Activated CD8-positive, alpha-beta T cell treated with anti-CD3 and anti-CD28 coated beads for 36 hours (primary cell): ENCODE measurements at places on chromosomes 2 and 18.

- no peak for DNase-seq
Observed at GRCh38 chr2:68476454-68476853, 9.1 kb downstream of the APLF start.

- DNase-seq, result no peak
Observed at GRCh38 chr2:187050409-187050998, 201.5 kb upstream of the ZSWIM2 start.

GRCh38 chr2:239706367-239706766 is 305.5 kb upstream of the HDAC4 start:
- no peak for DNase-seq

DNA sequence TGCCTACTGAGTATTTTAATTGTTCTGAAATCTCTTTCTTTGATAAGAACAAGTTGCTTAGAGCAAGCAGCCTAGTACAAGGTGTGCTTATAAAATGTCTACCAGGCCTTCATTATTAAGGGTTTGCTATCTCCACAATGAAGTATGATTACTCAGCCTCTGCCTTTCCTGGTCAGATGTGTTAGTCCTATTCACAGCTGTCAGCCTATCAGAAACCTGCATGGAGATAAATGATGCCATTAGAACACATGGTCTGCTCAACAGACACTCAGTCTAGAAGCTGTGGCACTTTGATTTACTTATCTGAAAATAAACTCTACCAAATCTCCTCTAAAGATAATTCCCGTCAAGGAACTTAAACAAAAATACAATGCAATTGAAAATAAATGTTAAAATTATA is 448.7 kb downstream of the ERBB4 start:
- DNase-seq, result no peak

DNA sequence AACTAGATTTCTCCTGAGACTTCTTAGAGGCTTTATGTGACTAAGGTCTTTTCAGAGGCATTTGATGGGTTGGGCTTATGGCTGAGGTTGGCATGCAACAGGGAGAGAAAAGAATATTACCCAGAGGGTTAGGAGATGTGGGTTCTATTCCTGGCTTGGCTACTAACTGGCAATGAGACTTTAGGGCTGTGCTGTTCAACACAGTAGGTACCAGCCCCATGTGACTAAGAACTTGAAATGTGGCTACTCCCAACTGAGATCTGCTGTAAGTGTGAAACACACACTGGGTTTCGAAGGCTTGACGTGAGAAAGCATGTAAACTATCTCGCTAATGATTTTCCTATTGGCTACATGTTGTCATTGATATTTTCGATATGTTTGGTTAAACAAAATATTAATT is 324.9 kb upstream of the SLC14A2 start:
- no peak for DNase-seq

- DNase-seq, result peak; percentile 47
Observed at GRCh38 chr18:48412339-48412929, 3.3 kb upstream of the ZBTB7C start.

DNA sequence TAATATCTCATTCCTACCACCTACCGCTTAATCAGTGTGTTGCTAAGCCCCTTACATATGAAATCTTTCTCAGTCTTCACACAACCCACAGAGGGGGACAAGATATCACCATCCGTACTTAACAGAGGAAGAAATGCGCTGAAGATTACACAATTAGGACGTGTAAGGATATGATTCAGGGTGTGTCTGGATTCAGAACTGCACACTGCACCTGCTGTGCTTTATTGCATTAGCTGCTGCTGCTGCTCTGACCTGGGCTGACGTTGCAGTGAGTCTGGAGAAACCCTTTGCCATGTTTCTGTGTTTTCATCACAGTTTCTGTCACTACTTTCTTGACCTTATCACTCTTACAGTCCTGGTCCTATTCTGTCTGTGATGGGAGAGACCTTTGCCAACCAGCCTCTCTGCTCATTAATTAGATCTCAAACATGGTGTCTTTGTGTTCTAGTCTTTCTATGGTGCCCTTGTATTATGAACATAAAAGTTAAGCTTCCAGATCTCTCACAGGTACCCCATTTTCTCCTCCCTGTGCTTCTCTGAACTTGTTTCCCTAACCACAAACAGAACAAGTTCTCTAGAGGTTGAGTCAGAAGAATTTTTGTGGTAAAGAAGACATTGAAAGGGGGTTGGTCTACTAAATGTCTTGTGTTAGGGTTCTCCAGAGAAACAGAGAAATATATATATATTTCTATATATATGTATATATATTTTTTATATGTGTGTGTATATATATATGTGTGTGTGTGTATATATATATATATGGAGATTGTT is 92.9 kb upstream of the CYP1B1 start:
- no peak for DNase-seq

DNA sequence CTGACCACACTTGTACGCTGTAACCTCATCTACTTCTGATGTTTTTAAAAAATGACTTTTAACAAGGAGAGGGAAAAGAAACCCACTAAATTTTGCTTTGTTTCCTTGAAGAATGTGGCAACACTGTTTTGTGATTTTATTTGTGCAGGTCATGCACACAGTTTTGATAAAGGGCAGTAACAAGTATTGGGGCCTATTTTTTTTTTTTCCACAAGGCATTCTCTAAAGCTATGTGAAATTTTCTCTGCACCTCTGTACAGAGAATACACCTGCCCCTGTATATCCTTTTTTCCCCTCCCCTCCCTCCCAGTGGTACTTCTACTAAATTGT is 2.1 kb downstream of the RHOB start:
- DNase-seq, result no peak

GRCh38 chr18:58400331-58400870 is 228.5 kb downstream of the ALPK2 start:
- no peak for DNase-seq

GRCh38 chr2:172836347-172836821 is 100.7 kb downstream of the RAPGEF4 start:
- DNase-seq, result peak; percentile 12

- DNase-seq, result peak; percentile 46
Observed at GRCh38 chr2:7774481-7774880, 857.3 kb downstream of the RNF144A start.

- DNase-seq, result no peak
Observed at GRCh38 chr18:9796935-9797549, 88.7 kb upstream of the TXNDC2 start.

- no peak for DNase-seq
Observed at GRCh38 chr2:96489663-96490062, 15.5 kb downstream of the NEURL3 start.

DNA sequence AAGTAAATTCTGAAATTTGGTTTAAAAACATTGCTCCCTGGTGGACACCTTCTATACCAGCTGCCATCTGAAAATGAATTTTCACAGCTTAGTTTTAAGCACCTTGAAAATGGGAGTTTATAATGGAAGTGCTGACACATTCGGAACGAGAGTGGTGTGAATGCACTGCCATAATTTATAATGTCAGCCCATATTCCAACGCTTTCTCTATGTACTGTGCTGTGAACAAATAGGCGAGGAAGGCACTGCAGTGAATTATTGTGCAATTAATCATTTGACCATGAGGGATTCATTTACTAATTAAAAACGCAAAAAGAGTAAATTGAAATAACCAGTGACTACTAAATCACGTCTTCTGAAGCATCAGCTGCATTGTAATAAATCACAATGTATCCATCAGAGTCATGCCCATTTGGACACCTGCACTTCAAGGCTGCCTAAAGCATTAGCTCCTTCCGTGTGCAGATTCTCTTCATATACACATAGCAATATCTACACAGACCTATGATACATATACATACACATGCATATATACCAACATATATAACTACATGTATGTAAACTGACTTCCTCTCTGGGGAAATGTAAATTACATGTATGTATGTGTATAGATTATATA is 699.8 kb downstream of the GALR1 start:
- no peak for DNase-seq

DNA sequence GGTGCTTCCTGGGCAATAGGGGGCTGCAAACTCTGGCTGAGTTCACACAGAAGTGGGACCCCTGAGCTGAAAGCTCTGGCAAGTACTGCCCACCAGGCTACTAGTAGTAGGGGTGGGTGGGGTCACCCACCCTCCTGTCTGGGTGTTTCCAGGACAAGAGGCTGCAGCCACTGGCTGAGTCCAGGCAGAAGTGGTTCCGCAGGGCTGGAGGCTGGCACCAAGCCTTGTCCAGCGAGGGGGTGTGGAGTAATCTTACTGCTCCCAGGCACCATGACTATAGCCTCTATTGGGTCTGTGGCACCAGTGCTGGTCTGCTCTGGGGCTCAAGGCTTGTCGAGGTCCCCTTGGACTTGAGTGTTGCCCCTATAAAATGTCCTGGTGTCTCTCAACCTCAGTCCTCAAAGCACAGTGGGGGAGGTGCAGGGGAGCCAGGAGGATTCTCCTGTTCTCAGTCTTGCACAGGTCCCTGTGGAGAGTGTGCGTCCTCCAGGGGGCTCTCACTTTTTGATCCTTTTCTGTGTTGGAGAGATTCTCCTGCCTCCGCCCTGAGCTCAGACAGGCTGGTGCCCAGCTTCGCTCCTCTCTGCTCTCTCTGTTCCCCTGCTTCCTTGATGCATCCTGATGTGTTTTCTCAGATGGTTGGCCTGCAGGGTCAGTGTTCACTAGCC is 48.1 kb downstream of the NUP35 start:
- no peak for DNase-seq

GRCh38 chr18:49304751-49305150 is 155.7 kb downstream of the DYM start:
- no peak for DNase-seq

DNA sequence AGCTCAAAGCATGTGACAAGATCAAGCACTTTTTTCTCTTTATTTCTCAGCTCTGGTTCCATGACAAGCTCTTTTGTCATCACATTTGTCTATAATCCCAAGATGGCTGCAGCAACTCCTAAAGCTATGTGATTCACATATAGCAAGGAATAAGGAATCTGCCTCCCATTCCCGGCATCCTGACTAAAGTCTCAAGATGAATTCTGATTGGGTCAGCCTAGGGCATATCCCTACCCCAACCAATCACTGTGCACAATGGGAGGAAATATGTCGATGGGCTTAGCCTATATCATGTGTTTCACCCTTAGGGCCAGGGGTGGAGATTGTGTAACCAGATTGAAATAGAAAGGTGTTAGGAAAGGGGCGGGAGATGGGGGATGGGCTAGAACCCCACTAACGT is 23.1 kb upstream of the COLEC12 start:
- DNase-seq, result no peak

DNA sequence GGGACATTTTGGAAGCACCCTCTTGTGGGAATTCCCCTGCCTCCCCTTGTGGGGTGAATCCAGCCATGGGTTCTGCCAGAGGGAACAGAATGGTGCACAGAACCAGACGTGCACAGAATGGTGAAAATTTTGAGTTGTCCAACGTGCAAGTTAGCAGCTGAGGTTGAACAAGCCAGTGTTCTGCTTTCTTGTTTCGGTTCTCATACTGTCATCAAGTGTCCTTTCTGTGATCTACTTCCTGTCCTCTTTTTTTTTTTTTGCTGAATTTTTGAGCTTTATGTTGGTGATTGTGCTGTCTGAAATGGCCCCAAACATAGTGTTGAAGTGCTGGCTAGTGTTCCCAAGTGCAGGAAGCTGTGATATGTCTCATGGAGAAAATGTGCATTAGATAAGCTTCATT is 21.5 kb upstream of the REEP1 start:
- no peak for DNase-seq

DNA sequence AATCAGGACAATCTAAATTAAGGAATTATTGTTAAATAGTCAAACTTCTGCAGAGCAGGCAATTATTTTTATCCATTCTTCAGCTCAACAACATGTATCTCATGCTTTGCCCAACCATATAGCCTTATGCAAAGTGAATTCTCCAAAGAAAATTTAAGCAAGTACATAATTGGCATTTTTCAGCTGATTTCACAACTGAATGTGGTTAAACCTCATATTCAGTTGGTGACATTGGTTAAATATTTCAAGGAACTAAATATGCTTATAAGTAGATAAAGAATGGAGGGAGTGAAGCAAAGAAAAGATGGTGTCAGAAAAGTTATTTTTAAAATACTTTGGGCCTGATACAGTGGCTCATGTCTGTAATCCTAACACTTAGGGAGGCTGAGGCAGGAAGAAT is 816.2 kb downstream of the NRXN1 start:
- DNase-seq, result no peak

- no peak for DNase-seq
Observed at GRCh38 chr2:212726403-212726802, 187.8 kb upstream of the ERBB4 start.

DNA sequence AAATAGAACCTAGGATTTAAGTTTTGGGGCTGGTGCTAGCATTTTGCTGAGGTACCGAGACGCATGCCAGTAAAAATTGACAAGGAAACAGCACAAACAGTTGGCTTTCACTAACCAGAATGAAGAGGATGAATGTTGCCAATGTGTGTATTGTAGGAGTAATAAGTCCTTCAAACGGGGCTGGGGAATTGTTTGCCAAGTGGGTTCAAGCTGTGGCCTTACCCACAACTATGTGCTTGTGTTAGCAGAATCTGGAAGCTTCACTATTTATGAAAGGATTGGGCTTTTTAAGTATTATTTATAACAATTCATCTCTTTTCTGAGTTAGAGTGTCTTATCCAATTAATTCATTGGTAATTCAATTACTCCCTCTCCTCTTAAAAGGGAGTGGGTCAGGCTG is 15.0 kb upstream of the KIF5C start:
- no peak for DNase-seq

GRCh38 chr2:135986507-135986906 is 1.1 kb upstream of the DARS1 start:
- no peak for DNase-seq

- no peak for DNase-seq
Observed at GRCh38 chr2:72198532-72199241, 51.0 kb upstream of the CYP26B1 start.

GRCh38 chr2:80292474-80292873 is 12.1 kb downstream of the LRRTM1 start:
- no peak for DNase-seq

- DNase-seq, result no peak
Observed at GRCh38 chr2:43389581-43390466, 163.4 kb upstream of the ZFP36L2 start.

DNA sequence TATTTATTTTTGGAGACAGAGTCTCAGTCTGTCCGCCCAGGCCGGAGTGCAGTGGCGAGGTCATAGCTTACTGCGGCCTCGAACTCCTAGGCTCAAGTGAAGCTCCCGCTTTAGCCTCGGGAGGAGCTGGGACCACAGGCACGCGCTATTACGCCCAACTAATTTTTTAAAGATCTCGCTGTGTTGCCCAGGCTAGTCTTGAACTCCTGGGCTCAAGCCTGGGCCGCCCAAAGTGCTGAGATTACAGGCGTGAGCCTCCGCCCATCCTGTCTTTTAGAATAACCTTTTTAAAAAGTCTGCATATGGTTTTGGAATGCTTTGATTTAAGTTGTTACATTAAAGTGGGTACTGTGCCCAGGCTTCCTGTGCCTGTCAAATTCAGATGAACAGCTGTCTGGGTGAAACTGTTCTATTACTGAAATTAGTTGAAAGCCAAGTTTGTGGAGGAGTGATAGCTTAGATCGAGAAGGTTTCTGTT is 944 bp downstream of the RAB3GAP1 start:
- DNase-seq, result peak; percentile 66

DNA sequence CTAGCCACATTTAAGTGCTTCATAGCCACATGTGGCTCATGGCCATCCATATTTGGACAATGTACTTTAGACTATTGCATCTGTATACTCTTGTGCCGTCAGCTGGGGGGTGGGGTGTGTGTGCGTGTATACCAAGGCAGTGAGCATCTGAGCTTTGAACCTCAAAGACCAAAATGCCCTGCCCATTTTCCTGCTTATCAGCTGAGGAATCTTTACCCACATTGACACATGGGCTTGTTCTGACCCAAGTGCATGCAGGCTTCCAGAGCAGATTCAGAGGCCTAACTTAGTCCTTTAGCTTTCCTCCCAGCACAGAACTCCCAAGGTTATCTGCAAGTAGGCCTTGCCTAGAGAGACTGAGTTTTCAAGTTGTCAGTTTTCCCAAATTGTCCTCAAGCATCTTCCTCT is 11.1 kb upstream of the MOCOS start:
- DNase-seq, result no peak
